ENCODE measurements at places on chromosomes 3 and 15.

- DNase-seq = no peak
Measured at GRCh38 chr15:67142767-67143100, 77.3 kb downstream of the SMAD3 start.

DNA sequence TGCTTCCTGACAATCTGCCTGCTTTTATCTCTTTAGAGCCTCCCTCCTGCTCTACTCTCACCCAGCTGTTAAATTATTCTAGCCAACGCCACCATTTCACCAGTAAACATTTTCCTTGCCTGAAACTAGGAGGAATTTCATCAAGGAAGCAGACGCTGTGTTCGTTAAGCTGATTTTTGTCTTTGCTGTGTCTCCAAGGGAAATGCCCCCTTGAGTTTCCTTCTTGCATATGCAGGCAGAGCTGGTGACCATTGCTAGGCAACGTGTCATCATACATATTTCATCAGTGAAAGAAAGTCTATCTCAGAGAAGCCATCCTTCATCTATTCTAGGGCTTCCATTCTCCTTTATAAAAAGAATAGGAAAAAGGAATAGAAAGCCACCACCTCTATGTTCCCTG is 87.0 kb upstream of the ST8SIA2 start:
- no peak for DNase-seq

DNA sequence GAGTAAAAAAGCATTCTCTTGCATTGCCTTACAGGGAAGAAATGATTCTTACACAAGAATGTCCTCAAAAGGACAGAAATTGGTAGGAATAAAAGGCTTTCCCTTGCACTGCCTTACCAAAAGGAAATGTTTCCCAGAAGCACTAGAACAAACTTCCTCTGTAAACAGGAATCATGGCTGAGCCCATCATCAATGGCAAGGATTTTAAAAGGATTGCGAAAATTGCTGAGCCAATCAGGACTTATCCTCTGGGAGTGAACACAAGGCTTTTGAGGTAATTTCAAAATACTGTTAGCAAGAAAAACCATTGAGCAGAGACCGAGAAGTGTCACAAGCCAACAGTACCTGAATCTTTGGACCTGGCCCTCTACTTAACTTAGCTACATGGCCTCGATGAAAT is 897.3 kb downstream of the ROBO1 start:
- no peak for DNase-seq

- DNase-seq = no peak
Measured at GRCh38 chr3:61947456-61947855, 386.1 kb downstream of the PTPRG start.

GRCh38 chr3:56869157-56869889 is 67.6 kb upstream of the ARHGEF3 start:
- no peak for DNase-seq

DNA sequence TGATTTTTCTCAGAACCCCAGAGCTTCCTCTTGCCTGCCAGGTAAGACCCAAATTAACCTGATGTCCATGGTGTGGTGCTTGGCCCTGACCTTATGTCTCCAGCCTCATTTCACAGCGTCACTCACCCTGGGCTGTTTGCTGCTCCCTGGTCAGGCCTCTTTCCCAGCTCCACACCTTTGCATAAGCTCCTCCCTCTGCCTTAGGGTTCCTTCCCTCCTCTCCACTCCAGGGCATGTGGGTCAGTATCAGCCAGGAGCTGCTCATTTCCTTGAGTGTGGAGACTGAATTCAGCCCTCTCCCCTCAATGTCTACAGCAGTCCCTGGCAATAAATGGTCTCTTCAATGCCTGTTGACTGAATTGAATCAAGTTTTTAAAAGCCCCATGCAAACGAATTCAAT is 75.6 kb upstream of the ANKRD34C start:
- no peak for DNase-seq

DNA sequence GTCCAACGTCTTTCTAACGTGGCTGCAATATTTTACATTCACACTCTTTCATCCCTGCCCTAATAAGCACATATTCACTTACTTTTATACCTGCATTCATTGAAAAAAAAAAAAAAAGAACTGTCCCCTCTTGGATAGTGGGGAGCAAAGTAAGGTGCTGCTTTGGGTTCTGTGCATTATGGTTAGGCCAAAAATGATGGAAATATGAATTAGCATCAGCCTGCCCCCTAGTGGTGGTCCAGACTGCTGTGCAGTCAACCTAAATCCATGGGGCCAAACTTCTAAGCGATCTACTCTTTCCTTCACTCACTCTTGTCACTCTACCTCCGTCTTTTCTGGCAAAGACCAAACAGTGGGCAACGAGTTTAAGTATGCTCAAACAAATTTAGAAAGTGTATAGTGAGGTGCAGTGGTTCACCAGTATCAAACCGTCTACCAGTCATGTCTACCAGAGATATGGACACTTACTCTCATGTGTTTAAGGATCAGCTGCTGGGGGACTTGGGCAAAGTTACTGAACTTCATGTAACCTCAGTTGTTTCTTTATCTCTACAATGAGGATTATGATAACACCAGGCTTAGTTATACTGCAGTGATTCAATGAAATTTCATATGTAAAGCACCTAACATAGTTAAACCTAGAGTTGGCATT is 61.5 kb upstream of the GRM7 start:
- no peak for DNase-seq

GRCh38 chr15:100645671-100646070 is 43.3 kb downstream of the ASB7 start:
- no peak for DNase-seq

DNA sequence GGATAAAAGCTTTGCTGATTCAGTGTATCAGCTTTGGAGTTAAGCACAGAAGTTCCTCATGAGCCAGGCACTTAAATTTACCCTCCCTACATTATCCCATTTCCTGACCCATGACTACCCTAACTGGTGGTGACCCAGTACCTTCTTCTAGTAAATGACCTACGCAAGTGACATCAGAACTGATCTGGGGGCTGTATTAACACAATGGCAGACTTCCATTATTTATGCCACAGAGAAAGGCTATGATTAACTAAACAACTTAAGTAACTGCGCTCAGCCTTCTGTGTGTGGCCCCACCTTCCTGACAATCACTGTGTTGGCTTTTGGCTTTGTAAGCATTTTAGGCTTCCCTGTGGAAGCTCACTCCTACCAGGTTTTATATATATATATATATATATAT is 1.9 kb downstream of the MB21D2 start:
- DNase-seq = no peak

DNA sequence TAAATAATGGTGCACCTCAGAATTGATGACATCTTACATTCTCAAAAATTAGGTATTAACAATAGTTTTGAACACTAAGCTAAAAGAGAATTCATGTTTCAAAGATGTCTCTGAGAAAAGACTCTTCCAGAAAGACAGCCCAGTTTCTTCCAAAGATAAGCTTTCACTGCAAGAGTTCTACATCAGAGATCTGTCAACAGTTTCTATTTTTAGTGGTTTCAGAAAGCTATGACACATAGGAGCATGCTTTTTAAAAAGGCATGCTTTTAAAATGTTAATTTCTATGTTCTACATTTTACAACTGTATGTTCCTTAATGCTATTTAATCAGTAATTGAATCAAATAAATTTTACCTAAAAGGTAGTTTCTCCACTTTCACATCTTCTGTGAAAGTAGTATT is 88.2 kb downstream of the PLOD2 start:
- no peak for DNase-seq

DNA sequence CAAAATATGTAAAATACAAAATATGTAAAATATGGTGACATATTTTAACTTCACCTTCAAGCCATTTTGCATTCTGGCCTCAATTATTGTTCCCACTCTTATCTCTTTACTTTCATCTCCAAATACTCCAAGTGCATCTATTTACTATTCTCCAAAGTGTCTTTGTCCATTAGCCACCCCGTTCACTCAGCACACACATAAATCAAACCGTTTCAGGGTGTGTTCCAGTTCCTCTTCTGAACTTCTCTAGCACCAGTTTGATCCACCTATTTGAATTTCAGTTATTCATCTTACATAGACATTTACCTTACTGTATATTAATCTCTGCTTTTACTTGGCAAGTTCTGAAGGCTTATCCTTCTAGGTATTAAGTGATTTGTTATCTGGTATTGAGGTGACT is 45.1 kb downstream of the SGO1 start:
- no peak for DNase-seq

DNA sequence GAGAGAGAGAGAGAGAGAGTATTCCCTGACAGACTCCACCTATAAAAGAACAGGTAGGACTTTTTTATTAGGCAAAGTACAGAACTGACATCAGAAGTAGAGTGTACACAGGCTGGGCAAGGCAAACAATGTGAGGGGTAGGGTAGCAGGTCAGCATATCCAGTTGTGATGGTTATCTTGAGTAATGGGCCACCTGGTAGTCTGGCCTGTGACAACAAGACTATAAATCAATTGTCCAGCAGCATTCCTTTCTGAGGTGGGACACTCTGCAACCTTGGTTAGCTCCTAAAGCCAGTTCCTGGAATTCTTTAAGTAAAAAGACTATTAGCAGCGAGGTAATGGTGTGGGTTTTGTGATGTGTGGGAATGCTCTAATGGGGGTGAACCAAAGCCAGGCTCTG is 14.9 kb upstream of the TMCC1 start:
- DNase-seq = no peak

GRCh38 chr15:46088486-46089445 is 453.9 kb downstream of the SQOR start:
- no peak for DNase-seq

DNA sequence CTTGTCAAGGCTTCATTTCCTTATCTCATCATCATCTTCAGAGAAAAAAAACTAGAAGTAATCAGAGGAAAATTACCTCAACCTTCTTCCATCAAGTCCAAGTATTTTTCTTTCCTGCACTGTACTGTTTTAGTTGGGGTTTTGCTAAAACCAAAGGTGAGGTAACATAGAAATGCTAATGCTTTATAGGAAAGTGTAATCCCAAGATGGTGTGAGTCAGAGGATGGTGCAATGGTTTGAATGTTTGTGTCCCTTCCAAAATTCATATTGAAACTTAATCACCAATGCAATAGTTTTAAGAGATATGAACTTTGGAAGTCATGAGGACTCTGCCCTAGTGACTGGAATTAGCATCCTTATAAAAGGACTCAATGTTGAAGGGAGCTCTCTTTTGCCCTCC is 79.5 kb downstream of the KBTBD8 start:
- DNase-seq = no peak

GRCh38 chr3:36666166-36666565 is 98.2 kb downstream of the DCLK3 start:
- no peak for DNase-seq

DNA sequence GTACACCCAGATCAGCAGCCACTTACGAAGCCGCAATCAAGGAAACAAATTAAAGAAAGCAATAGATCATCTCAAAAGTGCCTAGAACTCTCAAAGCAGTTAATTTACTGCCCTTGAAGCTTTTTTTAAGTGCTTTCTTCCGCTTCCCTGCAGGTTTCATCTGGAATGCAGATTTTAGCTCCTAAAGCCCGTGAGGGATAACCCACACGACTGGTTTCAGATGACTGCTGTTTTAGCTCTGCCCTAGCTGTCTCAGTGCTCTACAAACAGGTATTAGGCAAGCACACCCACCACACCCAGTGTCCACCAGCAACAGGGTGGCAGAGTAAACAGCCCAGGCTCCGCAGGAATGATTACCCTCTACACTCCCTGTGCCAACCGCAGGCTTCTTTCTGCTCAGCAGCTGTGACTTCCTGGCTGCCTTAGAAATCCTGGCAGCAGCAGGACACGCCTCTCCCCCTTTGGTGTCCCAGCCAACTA is 126.0 kb downstream of the FMN1 start:
- DNase-seq = no peak

GRCh38 chr15:40439461-40439959 is 1.2 kb upstream of the BAHD1 start:
- DNase-seq = no peak

GRCh38 chr3:72591522-72592421 is 256.5 kb downstream of the SHQ1 start:
- no peak for DNase-seq

Data from stimulated activated CD8-positive, alpha-beta memory T cell treated with anti-CD3 and anti-CD28 coated beads, Interleukin-12 subunit alpha, Interleukin-12 subunit beta, amount 100 ng/mL, for 4 hours (primary cell).